Glutamatergic neuron (in vitro differentiated cells): ENCODE measurements at places on chromosomes 1 and 21.
A peak's percentile ranks its signal among the peaks of the same experiment; 100 is the strongest.

DNA sequence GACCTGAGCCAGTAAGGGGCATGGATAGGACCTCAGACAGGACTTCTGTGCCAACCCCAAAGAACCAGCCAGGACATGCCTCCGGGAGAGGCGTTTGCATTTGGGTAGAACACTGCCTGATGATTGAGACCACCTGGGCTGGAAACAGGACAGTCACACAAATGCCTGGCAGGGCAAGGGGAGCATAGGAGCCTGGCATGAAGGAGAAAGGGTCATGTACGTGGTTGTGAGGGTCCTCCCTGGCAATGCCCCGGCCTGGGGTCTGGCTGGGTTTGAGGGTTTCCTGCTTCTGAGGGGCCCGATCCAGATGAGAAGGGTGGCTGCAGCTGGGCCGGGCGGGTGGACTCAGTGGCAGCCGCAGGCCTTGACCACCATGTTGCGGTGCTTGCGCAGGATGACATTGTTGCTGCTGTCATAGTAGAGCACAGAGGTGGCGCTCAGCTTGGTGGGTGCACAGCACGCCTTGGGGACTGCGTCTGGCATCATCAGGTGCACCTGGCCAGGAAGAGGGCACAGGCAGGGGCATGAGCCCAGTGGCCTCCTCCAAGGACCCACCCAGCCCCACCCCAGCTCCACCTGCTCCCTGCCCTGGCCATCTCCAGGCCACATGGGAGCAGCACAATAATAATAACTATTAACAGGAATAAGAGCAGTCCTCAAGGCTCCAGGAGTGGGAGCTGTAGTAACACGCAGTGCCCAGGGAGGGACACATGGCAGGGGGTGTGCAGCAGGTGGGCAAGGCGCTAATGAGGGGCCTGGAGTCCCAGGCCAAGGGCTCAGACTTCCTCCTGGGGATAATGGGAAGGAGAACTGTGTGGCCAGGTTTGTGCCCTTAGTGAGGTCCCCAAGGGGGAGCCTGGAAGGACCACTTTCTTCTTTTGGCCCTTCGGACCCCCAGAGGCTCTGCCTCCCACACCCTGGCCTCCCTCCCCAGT, 10.8 kb downstream of the OXCT2 start:
- no peak overlapping the region for H3K27ac ChIP-seq
- DNase-seq = no peak
- peaks cover 4% of the 10 kb centered on the region for H3K4me1 ChIP-seq
- H3K36me3 ChIP-seq = peaks cover 10% of the 10 kb centered on the region

GRCh38 chr1:22408230-22408629, 43.4 kb upstream of the ZBTB40 start:
- H3K4me3 ChIP-seq = no peak overlapping the region
- peak; percentile 48 for DNase-seq
- H3K4me1 ChIP-seq = peaks cover 15% of the 10 kb centered on the region
- H3K27ac ChIP-seq = no peak overlapping the region

DNA sequence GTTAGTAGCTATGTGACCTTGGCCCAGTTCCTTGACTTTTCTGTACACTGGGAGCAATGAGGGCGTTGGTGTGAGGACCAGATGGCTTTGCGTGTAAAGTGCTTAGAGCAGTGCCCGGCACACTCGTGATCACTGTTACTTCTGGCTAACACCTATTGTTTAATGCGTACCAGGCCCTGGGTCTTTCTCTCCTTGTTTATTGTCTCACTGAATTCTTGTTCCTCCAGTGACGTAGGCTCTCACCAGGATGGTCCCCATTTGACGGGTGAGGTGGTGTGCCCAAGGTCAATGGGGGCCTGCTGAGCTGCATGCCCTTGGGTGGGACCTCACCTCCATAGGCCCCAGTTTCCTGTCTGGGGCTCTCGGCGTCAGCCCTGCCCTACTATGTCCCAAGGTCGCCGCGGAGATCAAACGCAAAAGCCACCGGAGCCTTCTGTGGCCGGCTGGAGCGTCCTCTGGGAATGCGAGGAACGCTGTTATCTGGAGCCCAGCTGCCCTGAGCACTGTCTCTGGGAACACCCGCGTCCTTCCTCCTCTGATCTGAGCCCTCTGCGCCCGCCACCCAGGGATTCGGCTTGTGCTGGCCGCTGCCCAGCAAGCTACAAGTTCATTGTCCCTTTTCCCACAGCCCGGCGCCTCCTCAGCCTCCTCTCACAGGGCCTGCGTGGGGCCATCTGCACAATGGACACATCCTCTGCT, 28.9 kb downstream of the ALPL start:
- DNase-seq = peak; percentile 62
- H3K4me3 ChIP-seq = peak overlapping the region; percentile 32
- peak overlapping the region; percentile 59 for H3K27ac ChIP-seq
- no peaks in the 10 kb centered on the region for H3K36me3 ChIP-seq

GRCh38 chr1:172832006-172832725, 173.3 kb downstream of the FASLG start:
- H3K27ac ChIP-seq = no peak overlapping the region
- no peak for DNase-seq
- no peaks in the 10 kb centered on the region for H3K36me3 ChIP-seq

DNA sequence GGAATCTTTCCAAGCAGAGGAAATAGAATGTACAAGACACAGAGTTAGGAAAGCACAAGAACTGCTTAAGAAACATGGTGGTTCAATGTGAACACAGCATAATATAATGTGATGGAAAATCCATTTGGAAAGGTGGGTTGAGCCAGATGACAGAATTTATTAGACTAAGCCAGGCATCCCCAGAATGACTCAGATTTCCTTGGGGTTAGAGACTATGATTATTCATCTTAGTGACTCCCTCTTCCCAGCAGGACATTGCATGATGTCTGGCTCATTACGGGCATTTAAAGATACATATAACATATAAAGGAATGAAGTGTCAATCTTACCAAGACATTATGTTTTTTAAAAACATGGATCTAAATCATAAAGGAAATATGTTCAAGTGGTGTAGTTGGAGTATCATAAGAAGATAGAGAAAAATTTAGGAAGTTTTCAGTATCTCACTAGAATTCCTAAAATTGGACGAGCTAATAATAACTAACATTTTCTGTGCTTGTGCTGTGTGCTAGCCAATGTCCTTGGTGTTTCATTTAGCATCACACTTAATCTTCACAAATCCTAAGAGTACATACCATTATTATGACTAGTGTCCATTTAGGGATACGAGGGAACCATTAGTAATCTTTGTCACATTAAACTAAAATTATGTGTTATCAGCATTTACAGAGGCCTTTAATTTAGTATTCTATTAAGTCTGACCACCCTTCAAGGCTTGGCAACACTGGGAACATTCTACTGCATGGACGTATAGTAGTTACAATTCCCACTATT, 41.0 kb upstream of the ST6GALNAC5 start:
- H3K4me1 ChIP-seq = no peaks in the 10 kb centered on the region
- H3K36me3 ChIP-seq = no peaks in the 10 kb centered on the region

GRCh38 chr1:201697174-201697573, 131.8 kb upstream of the IPO9 start:
- peaks cover 50% of the 10 kb centered on the region for H3K4me1 ChIP-seq
- H3K27me3 ChIP-seq = peaks cover 20% of the 10 kb centered on the region
- DNase-seq = peak; percentile 46
- H3K4me3 ChIP-seq = peak overlapping the region; percentile 48

DNA sequence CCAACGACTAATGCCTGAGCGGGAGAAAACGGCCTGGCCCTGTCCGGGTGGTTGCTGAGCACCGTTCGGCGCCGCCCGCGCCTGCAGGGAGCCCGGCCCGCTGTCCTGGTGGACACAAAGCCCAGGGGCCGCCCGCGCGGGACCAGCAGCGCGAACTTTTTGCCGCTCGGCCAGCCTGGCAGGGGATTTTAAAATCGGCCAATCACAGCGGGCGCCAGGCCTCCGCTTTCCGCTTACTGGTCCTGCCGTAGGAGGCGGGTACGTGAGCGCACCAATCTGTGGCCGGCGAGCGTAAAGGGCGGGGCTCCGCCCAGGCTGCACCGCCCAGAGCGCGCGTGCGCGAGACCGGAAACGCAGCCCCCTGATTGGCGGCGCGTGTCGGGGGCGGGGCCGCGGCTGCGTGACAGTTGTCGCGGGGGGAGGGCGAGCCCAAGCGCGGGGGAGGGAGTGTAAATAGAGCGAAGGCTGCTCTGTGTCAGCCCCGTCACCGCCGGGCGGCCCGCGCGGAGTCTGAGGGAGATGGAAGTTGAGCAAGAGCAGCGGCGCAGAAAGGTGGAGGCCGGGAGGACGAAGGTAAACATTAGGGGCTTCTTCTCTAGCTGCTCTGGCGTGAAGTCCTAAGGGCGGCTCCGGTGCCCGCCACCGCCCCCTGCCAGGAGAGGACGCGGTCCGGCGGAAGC, at the start of the genes C21orf58 and PCNT:
C21orf58 (minus strand) TSS at position 161 of the 680 bp plus-strand sequence. CDS start 1,132 bp downstream, outside the sequence.
PCNT (plus strand) TSS at position 447 of the 680 bp plus-strand sequence; CDS start at position 520, 73 bp downstream.
- H3K27me3 ChIP-seq = peaks cover 16% of the 10 kb centered on the region
- DNase-seq = peak; percentile 98
- H3K4me3 ChIP-seq = peak within 1 kb of the TSS; percentile 97
- H3K4me1 ChIP-seq = peaks cover 16% of the 10 kb centered on the region
- H3K36me3 ChIP-seq = peaks cover 3% of the 10 kb centered on the region
